ENCODE measurements at places on chromosomes 2 and 18.

- DNase-seq = no peak
Observed at GRCh38 chr18:23650968-23651927, 11.5 kb downstream of the ANKRD29 start.

- DNase-seq = no peak
Observed at GRCh38 chr2:88209521-88210131, 39.5 kb downstream of the THNSL2 start.

- DNase-seq = no peak
Observed at GRCh38 chr2:160551259-160551658, 57.7 kb upstream of the RBMS1 start.

DNA sequence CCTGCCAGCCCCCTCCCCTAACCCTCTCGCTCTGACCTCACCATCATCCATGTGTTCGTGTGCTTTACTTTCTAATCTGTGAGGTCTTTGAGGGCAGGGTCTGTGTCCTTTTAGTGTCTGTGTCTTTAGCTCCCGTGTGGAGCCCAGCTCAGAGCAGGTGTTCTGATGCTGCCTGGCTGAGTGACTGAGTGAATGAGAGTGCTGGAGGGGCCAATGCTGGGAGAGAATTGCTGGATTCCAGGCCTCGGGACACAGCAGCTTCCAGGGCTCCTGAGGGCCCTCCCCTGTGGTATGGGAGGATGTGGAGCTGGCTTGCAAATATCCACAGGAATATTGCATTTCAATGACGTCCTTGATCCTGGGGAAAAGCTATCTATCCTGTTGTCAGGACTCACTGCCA, 160.6 kb downstream of the ANKRD30B start:
- no peak for DNase-seq

DNA sequence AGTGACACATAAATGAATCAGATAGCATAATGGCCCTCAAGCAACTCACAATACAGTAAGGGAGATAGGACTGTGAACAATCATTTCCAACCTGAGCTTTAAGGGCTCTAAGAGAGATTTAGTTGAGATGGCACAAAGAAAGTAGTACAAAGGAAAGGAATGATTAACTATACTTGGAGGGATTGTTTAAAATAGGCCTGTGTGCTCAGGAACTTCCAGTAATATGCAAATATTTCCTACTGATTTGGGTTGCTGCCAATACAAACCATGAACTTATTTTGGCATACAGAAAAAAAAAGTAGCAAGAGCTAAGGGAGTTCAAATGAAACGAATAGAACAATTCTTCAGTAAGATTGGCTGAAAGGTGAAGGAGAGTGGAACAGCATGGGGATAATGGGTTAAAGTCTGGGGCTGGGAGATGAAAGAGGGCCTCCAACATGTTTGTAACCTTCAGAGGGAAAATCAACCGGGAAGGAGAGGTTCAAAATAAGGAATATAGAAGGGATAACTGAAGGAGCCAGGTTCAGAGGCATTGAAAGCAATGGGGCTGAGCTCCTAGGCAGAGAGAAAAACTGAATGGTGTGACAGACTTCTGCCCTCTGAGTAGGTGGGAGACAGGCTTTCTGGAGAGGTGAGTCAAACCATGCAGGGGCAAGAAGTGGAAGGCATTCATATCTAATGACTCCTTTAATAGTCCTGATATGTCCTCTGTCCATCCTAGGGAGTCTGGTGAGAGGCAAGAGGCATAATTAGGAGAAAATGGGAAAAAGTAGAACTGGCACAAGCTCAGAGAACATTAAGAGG, 83.5 kb downstream of the DNAH7 start:
- no peak for DNase-seq

DNA sequence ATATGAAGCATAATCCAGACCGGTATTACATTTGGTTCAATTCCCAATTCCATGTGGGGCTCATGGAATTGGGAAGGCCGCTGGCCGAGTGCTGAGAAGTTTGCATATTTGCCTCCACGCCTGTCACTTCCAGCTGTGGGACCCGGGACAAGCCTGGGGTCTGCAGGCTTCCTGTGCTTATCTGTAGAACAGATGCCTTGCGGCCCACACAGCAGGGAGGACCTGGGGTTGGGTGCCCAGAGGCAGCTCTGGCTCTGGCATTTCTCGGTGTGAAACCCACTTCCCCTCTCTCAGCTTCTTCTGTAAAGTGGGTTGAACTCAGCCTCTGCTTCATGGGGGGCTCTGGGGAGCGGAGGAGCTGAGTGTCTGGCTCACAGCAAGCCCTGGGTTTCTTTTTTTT, 97.9 kb downstream of the SH3BP4 start:
- no peak for DNase-seq

DNA sequence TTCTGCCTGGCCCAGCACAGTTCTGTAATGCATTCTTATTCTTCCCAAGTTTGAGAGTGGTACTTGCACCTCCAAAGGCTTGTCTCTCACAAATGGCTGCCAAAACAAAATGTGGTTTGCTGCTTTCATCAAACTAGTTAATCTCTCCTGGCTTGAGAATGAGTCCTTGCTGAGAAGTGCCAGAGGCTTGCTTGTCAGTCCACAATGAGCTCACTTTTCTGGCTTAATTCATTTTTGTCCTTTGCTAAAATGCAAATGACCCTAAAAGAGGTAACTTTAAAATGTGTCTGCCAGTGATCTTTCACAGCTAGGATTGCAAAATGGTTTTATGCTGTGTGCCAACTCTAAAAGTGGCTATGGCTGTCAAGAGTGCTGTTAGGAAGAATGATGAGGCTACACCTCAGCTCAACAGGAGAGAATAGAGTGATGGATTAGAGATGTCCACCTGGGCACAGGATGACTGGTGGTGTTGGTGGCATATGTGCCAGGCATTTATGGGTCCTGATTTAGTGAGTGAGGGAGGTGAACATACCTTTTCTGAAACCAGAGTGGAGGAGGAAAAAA, 291.2 kb upstream of the HNMT start:
- no peak for DNase-seq

- no peak for DNase-seq
Observed at GRCh38 chr18:35458271-35458670, 39.5 kb downstream of the INO80C start.

- DNase-seq = no peak
Observed at GRCh38 chr2:75071766-75072165, 113.3 kb downstream of the POLE4 start.

DNA sequence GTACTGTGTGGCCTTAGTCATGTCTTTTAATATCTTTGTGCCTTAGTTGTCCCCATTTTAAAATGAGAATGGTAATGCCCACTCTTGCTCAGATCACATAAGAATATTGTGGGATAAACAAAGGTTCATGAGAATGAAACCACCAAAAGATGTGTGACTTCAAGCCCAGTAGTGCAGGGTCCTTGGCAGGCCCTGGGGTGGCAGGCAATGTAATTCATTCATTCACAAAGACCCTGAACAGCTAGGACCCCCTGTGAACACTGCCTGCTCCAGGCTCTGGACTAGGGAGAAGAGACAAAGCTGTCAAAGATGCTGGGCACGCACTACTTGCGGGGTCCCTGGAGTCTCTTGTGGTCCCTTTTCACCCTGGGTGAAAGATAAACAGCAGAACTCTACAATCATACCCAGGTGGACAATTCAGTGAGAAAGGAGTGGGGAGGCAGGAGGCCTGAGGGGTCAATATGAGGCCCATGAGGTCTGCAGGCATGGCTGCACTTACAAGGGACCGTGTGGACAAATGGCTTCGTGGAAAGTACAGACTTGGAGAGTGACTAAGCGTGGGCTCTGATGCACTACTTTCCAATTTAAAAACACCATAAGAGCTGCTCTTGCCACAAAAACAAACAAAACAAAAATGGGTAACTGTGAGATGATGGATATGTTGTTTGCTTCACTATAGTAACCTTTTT, 136.1 kb downstream of the SMAD7 start:
- DNase-seq = no peak

DNA sequence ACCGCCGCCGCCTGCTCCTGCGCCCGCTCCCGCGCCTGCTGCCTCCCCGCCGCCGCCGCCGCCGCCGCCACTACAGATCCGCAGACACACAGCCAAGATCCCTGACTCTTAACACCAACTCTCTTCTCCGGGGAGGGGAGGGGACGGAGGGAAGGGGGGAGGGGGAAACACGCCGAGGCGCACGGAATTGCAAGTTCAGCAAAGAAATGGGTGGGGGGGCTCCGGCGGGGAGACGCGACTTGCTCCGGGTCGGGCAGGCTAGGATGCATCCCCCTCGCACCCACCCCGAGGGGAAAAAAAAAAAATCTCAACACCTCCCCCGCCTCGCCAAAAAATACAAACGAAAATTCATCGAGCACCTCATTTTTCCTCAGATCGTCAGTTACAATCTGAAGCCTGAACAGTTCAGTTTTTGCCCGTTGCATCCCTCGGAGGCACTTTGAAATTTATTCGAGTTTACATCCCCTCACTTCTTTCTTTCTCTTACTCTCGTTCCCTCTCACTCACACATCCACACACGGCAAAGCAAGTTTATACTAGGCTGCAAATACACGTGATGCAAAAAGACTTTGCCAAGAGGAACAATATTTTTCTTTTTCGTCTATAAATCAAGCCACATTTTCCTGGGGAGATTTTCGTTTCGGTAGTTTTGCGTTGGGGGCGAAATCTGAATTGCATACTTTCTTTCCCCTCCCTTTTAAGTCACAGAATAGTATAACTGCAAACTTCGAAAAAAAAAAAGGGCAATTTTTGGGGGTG, at the start of gene TCF4:
TSS of gene TCF4 (minus strand) at position 82 of the 759 bp plus-strand sequence. CDS start 1,076 bp downstream, outside the sequence.
- peak; percentile 69 for DNase-seq

DNA sequence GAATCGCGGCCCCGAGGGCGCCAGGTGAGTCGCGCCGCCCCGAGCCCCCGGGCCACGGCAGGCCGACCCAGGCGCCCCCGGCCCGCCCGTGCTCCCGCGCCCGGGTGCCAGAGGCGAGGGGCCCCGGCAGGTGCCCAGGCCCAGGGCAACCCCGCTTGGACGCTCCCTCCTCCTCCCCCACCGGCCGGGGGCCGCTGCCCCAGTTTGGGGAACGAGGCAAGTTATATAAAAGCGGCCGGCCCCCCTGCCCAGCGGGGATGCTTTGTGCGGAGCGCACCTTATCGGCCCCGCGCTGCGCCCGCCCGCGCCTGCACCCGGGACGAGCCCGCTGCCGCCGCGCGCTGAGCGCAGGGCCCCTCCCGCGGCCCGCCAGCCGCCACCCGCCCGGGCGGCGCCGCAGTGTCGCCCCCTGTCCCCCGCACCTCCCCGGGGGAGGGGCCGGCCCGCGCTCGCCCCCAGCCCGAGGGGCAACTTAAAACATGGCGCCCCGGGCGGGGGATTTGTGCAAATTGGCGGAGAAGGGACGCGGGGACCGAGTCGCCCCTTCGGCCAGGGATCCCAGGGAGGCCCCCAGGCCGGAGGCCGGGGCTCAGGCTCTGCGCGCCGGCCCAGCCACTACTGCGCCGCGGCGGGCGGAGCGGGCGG, 639 bp downstream of the EPB41L3 start:
- DNase-seq = no peak

DNA sequence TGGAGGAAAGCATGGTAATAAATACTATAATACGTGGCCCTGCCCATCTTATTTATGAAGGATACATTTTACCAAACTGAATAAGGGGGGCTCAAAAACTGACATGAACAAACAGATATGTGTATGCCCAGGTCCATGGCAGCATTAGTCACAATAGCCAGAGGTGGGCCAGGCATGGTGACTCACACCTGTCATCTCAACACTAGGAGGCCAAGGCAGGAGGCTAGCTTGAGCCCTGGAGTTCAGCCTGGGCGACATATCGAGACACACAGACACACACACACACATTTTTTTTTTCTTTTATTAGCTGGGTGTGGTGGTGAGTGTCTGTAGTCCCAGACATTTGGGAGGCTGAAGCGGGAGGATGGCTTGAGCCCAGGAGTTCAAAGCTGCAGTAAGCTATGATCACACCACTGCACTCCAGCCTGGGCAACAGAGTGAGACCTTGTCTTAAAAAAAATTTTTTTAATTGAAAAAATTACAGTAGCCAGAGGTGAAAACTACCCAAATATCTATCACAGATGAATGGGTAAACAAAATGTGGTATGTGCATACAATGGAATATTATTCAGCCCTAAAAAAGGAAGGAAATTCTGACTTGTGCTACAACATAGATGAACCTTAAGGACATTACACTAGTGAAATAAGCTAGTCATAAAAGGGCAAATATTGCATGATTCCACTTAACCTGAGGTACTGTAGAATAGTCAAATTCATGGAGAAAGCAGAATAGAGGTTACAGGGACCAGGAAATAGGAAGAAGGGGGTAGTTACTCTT, 8.0 kb downstream of the ATP8B1 start:
- DNase-seq = no peak

- DNase-seq = no peak
Observed at GRCh38 chr2:143705108-143705707, 576.0 kb downstream of the ARHGAP15 start.

GRCh38 chr2:150479075-150479915, 8.2 kb downstream of the RND3 start:
- DNase-seq = no peak

GRCh38 chr2:61425605-61426155, 45.2 kb downstream of the USP34 start:
- DNase-seq = no peak

DNA sequence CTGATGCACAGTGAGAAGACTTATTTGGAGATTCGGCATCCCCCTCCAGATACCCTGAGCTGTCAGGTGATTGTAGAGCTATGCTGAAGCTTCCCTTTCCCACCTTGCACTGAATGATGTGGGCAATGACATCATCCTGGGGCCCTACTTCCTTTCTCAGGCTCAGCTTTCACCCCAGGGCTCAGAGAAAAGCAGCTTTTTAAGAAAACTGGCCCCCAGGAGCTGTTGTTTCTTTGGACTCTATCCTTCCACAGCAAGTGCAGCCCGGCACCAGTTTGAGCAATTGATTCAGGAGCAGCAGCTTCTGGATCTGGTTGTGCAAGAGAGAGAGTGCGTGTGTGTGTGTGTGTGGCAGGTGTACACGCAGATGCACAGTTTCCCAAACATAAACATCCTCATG, 251.3 kb downstream of the ANAPC1 start:
- no peak for DNase-seq

- DNase-seq = no peak
Observed at GRCh38 chr2:124035001-124035400, 9.9 kb downstream of the CNTNAP5 start.

DNA sequence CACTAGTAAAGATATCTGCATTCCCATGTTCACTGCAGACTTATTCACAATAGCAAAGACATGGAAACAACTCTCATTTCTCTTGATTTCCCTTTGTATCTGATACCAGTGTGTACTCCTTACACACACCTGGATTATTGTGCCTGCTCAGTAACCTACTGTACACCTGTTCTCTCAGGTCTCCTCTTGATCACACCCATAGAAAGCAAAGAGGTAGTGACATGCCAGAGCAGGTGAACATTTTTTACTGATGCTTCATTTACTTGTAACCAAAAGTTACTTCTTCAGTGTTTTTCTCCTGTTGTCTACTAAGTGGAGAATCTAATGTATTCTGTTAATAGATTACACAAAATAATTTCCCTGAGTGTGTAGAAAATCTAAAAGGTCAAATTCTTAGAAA, 46.8 kb downstream of the CDH19 start:
- no peak for DNase-seq

DNA sequence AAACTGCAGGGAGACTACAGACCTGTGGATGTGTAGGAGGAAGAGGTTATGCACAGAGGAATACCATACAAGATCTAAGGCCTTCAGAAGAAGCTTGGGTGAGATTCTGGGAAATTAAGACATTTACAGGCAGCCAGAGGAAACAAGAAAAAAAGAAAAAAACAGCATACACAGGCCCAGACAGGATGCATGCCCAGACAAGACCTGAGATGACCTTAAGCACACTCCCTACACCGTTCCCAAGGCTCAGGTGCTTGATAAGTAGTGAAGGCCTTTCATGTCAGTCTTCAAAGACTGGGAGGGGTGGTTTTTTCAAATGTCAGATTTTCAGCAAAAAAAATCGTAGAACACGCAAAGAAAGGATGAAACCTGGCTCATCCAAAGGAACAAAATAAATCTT, 83.0 kb downstream of the CCDC138 start:
- no peak for DNase-seq

- DNase-seq = no peak
Observed at GRCh38 chr2:19021100-19021476, 337.3 kb downstream of the OSR1 start.

Data from left ventricle myocardium inferior (tissue), 1 donor.